Activated T-cell treated with anti-CD3 and anti-CD28 coated beads, Interleukin-2, amount 50 U/mL, for 72 hours (primary cell): ENCODE measurements at places on chromosomes 5 and 9. TPM values are rescaled to one million over a fixed set of nuclear protein-coding genes. Genes with fewer than 3 reads are reported as not detected.

The MED22 gene
- total RNA-seq: 27.4 TPM

The MYMK gene
- total RNA-seq: not detected

The FOXD4L3 gene
- total RNA-seq: not detected

The PTPRD gene
- total RNA-seq: 0.44 TPM

The STKLD1 gene
- total RNA-seq: 1.3 TPM

The NNT gene
- total RNA-seq: 121 TPM

The SH2D3C gene
- 59.5 TPM for total RNA-seq

The F12 gene
- total RNA-seq: 6.5 TPM

The PRDM9 gene
- not detected for total RNA-seq

DNA sequence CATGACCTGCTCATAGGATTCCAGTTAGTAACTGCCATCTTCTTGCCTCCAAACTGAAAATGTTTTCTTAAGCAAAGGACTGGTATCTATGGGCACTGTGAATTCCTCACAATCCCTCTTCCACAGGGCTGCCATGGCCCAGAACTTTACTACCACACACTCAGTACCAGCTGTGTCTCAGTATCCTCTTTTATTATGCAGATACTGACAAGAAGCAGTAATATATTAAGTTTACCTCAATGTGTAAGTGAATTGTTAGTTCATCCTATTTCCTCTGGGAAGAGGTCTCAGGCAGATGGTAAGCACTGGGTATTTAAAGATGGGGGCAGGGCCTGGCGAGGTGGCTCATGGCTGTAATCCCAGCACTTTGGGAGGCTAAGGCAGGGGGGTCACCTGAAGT lies 320.8 kb upstream of the RFX3 start:
- no peak for DNase-seq

- DNase-seq: no peak
These were observed 18.7 kb upstream of the ZNF608 start for GRCh38 chr5:124764992-124765611.

- DNase-seq: no peak
These were observed 144.6 kb downstream of the MELK start for GRCh38 chr9:36717276-36717675.

- no peak for DNase-seq
These were observed 21.1 kb upstream of the GAS1 start for GRCh38 chr9:86968258-86968920.

- DNase-seq: no peak
These were observed 469.1 kb downstream of the RAB3C start for GRCh38 chr5:59051951-59052350.
